Renal cortex interstitium (tissue), 15 donors: ENCODE measurements at places on chromosomes 13 and 19. TPM values are rescaled to one million over a fixed set of nuclear protein-coding genes. Genes with fewer than 3 reads are reported as not detected.

Gene ABCA7
- polyA plus RNA-seq, result 10.1 TPM

Gene SMIM44
- not detected for polyA plus RNA-seq

Gene PCDH17
- 20.5 TPM for polyA plus RNA-seq

Gene CA11
- 30.7 TPM for polyA plus RNA-seq

- no peak for DNase-seq
These were observed 5.2 kb downstream of the TMEM255B start for GRCh38 chr13:113763961-113764792.

DNA sequence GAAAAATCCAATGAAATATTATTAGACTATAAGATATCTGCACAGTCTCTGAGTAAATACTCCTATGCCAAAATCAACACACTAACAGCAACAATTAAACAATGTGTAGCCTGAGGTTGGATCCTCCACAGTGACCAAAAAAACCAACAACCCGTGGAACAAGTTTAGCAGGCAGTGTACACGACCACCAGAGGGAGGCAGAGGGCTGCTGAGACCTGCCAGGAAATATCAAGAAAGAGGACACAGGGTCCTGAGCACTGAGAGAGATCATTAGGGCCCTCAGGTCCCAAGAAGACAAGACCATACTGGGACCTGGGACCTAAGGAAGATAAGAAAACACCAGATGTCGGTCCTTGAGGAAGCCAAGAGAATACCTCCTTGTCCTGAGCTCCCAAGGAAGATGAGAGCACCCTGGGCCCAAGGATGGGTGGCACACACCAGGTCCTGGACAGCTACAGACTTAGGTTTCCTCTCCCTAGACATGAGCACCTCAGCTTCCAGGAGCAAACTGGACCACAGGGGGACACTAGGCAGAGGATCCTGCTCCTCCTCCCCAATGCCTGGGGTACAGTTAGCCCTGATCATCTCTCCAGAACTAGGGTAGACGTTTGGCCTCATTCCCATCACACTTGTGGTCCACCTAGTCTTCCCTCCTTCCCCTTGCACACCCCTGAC lies 822 bp upstream of the ZNF274 start:
- DNase-seq, result no peak

- DNase-seq, result no peak
These were observed 10.5 kb upstream of the SLC7A1 start for GRCh38 chr13:29605860-29606526.

GRCh38 chr19:2575734-2576481 lies 100.0 kb downstream of the GADD45B start:
- no peak for DNase-seq

DNA sequence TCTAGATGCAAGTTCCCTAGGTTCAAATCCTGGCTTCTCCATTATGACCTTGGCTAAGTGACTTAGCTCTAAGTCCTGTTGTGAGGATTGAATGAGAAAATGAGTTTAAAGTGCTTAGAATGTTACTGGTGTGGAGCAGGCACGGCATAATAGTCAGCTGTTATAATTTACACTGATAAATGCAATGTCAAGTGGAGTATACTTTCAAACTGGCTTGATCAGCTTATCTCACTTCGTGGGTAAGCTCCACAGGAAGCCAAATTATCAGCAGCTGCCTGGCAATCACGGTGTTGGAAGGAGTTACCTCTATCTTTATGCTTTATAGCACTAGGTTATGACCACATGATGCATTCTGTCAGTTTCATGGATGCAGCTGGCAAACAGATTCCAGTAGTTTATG lies 272.8 kb downstream of the OLFM4 start:
- no peak for DNase-seq

GRCh38 chr13:40148742-40149141 lies 493.3 kb downstream of the COG6 start:
- no peak for DNase-seq

GRCh38 chr13:94713561-94714182 lies 1.3 kb upstream of the SOX21 start:
- no peak for DNase-seq

DNA sequence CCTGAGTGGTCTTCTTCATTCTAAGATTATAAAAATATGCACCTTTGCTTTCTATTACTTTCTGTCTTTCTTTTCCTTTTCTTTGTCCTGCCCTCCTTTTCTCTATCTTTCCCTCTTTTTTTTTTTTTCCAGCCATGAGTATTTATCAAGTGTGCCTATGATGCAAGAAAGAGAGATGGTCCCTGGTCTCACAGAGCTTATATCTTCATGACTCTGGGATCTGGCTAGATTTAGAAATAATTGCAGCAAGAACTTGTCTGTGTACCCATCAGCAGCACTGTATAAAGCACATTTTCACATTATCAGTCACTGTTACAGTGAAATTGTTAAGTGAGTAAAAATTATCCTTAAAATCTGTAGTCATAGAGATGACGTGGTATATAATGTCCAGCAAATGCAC lies 31.6 kb upstream of the GAS6 start:
- no peak for DNase-seq

- DNase-seq, result no peak
These were observed 52.4 kb downstream of the RBM26 start for GRCh38 chr13:79353693-79354092.

GRCh38 chr19:43420954-43421353 lies 6.3 kb downstream of the TEX101 start:
- no peak for DNase-seq

- no peak for DNase-seq
These were observed 1071.3 kb upstream of the MIR17HG start for GRCh38 chr13:90276216-90276615.

- DNase-seq, result no peak
These were observed 315.3 kb downstream of the MYO16 start for GRCh38 chr13:108944760-108945159.

DNA sequence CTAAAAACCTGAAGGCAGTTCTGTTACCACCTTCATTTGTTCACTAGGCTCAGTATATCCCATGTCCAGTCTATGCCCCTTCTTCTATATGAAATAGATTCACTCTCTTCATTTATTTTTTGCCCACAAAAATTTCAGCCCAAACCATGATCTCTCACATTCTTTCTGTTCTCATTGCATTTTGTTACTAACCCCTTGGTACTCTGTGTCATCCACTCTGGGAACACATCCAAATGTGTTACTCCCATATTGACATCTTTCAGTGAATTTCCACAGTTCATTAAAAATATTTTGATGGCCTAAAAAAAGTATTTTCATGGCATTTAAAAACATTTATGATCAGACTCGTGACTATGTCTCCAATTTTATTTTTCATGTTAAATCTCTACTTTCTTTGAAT lies 378.9 kb downstream of the SLITRK1 start:
- DNase-seq, result no peak
